GM23338 (cell line): ENCODE measurements at places on chromosomes 2 and 18. TPM values are rescaled to one million over a fixed set of nuclear protein-coding genes. Genes with fewer than 3 reads are reported as not detected.
A peak's percentile ranks its signal among the peaks of the same experiment; 100 is the strongest.

The CD207 gene
- not detected in 2 replicates for total RNA-seq

The NAT8 gene
- not detected in 2 replicates for total RNA-seq

The NT5C1B gene
- total RNA-seq, result not detected in 2 replicates

The NR4A2 gene
- 0.49 and 0.85 TPM in 2 replicates for total RNA-seq

The NPAS2 gene
- total RNA-seq, result 0.56 and 0.58 TPM in 2 replicates

The NCKAP5 gene
- total RNA-seq, result 0.31 and 0.73 TPM in 2 replicates

The SLC11A1 gene
- 0.89 TPM in 1 of 2 replicates, not detected in the other for total RNA-seq

- DNase-seq, result no peak
Observed at GRCh38 chr2:74223941-74224770, 25.7 kb downstream of the MTHFD2 start.

DNA sequence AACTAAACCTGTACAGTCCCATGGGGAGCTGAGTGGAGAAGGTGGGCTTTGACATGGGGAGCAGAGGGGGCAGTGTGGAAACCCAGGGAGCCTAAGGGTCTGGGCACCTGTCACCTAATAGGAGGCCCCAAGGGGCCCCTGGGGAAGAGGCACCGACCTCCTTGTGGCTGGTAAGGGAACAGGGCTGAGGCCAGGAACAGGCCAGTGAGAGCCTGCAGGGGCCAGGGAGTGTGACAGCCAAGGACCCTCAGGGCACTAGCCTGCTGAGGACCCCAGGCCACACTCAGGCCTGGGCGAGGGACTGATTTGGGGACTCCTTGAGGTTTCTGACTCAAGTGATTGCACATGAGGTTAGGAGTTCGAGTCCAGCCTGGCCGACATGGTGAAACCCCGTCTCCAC is 24.5 kb upstream of the ALPP start:
- DNase-seq, result no peak

DNA sequence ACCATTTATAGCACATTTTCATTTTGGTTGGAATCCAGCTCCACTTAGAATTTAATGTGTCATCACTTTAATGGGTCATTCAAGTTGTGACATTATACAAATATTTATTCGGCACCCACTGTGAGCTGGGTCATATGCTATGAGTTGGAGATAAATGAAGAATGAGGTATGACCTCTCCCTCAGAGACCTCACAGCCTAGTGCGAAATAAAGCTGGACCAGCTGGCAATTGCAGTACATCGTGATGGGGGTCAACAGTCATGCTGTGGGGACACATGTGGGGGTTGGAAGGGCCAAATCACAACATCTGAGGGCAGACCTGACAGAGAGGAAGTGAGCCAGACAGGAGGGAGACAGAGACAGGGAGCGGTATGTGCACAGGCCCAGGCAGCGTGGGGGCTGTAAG is 175.4 kb downstream of the MAIP1 start:
- no peak for DNase-seq

DNA sequence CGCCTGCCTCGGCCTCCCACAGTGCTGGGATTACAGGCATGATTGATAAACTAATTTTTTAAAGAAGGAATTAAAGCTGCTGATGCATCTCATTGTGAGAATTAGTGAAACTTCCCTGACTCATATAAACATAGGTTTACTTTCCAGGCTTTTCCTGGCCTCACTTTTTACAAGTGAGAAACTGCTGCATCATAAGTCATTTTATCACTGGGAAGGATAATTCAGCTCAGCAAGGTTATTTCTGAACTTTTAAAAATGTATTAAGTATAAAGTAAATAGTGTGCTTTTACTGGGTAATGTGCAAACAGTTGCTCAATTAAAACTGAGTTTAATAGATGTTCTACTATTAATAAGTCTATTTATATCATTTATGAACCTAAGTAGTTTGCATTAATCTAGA is 1130.3 kb upstream of the CDH2 start:
- DNase-seq, result no peak

DNA sequence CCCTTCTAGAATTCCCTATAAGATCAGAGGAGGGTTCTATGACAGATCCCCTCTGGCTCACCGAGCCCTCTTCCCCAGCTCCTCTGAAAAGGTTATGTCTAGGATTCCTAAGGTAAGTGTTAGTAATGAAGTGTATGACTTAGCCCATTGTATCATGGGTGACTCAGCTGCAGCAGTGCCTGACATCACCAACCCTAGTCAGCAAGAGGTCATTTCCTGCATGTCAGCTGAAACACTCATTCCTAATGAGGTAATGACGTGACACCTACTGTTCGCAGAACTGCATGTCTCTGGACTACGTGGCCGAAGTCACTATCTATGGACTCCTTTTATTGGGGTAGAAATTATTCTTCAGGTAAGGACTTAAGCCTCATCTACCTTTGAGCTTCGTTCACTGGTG is 196.1 kb upstream of the MYT1L start:
- no peak for DNase-seq

- peak; percentile 72 for DNase-seq
Observed at GRCh38 chr2:44929159-44929734, 12.3 kb upstream of the SIX3 start.

GRCh38 chr2:205835251-205835791 is 153.0 kb downstream of the NRP2 start:
- DNase-seq, result no peak

DNA sequence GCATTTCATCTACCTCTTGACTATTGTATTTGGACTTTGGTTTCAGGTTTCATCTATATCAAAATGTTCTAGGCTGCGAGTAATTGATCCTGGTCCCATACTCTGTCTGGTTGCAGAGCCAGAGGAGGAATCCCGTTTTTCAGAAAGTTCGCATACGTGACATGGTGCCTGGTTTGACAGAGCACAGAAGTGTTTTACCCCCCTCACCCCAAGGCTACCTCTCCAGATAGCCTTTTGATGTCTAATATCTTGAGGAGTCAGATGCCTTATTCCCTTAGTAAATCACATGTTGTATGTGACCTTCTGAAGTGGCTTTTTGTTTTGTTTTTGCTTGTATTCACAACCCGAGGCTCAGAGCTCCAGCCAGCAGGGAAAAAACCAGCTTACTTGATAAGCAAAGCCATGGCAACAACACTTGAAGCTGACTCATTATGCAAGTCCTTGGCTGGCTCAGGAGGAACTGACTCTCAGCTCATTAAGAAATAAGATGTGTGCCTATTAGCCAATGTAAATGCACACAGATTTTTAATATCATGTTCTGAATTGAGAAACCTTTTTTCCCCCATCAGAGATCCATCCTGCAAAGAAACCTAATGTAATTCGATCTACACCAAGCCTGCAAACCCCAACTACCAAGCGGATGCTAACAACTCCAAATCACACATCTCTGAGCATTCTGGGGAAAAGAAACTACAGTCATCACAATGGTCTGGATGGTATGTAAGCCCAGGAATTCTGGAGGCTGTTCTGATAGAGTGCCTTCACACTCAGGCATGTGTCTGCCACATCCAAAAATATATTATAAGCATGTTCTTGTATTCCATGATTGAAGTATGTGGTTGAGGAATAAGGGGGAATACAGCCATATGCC is 41.4 kb downstream of the OXER1 start:
- DNase-seq, result peak; percentile 58

DNA sequence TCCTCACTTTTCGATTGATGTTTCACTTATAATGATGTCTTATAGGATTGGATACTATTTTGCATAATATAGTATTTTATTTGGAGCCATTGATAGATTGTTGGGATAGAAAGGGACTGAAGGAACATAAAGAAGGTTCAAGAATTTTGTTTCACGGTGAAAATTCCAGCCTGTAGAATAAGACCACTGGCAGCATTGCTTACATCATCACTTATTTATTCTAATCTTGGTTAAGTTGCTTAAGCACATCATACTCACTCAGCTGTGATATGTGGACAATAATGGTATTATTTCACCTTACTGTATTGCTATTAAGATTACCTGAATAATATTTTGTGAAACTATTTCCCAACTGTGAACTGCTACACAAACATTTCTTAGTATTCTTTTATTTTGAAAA is 118.3 kb downstream of the FIGN start:
- no peak for DNase-seq

- DNase-seq, result peak; percentile 30
Observed at GRCh38 chr18:52582516-52582915, 242.5 kb downstream of the DCC start.

- no peak for DNase-seq
Observed at GRCh38 chr2:156057647-156058046, 274.9 kb downstream of the NR4A2 start.
